ENCODE measurements at places on chromosomes 7 and 10. TPM values are rescaled to one million over a fixed set of nuclear protein-coding genes. Genes with fewer than 3 reads are reported as not detected.

GRCh38 chr10:22435650-22436049 lies 90.4 kb downstream of the SPAG6 start:
- no peak for DNase-seq
- H3K27me3 ChIP-seq, result no peaks in the 10 kb centered on the region
- H3K4me1 ChIP-seq, result peaks cover 28% of the 10 kb centered on the region
- no peaks in the 10 kb centered on the region for H3K36me3 ChIP-seq
- no peak overlapping the region for H3K4me3 ChIP-seq

DNA sequence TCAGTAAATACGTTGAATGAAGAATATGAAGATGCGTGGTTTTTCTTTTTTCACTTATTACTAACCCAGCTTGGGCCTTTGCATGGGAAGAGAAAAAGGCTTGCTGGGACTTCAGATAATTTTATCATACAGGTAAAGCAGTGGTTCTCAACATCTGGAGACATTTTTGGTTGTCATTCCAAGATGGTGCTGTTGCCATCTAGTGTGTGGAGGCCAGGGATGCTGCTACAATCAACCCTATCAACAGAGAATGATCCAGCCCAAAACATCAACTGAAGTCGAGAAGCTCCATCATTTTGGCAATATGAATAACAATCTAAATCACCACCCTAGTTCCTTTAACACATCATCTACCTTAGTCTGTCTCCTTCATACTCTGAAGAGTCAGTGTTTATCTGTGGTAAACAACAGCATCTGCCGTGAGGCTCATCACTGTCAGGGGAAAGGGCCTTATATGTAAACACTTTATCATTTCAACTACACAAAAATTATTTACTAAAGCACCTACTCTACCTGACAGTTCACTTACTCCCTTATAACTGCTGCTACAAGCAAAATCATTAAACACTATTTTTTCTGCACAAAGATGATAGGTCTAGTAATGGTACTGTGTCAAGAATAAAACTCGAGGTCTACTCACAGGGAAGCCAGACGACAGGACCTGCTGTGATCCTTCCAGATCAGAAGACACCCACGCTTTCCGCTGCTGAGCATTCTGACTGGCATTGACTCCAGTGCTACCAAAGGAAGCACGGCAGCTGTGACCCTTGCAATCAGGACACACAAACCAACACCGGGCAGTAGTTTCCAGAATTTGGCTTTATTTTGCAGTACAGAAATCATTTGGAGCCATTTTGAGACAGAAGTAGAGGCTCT lies 48.6 kb downstream of the GDI2 start:
- no peak overlapping the region for H3K4me3 ChIP-seq
- peaks cover 76% of the 10 kb centered on the region for H3K36me3 ChIP-seq
- no peaks in the 10 kb centered on the region for H3K27me3 ChIP-seq
- no peaks in the 10 kb centered on the region for H3K4me1 ChIP-seq
- DNase-seq, result no peak

DNA sequence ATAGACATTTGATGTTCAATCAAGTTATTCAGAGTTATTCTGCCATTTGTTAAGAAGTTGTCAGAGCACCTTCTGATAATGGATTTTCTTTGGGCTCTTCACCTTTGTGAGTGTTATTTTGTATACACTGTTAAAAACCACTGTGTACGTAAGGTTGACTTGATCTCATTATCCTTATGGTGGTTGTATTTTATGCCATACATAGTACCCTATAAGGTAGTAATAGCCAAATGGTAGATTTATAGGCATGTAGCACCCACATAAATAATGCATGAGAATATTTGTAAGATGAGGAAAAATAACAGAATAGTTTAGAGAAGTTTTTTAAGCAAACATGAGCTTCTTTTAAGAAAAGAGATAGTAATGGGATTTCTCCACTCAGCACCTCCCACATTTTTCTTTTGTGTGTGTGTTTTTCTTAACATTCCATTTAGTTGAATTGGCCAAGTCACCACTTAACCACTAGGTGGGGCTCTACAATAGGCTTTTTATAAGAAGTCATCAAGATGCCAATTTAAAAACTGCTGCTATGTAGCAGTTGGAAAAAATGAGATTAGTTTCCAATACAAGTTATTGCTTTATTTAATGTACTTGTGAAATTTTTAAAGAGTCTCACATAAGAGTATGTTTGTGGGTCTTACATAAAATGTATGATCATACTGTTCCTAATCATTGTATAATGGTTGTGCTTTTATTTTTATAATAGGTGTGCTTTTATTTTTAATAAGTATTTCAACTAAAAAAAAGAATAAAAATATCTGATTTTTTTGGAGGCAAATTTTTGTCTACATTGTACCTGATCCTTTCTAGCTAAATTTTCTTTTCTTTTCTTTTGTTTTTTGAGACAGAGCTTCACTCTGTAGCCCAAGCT lies 41.1 kb upstream of the STMP1 start:
- H3K36me3 ChIP-seq, result peaks cover 38% of the 10 kb centered on the region
- no peaks in the 10 kb centered on the region for H3K27me3 ChIP-seq
- peaks cover 4% of the 10 kb centered on the region for H3K4me1 ChIP-seq
- no peak overlapping the region for H3K4me3 ChIP-seq

DNA sequence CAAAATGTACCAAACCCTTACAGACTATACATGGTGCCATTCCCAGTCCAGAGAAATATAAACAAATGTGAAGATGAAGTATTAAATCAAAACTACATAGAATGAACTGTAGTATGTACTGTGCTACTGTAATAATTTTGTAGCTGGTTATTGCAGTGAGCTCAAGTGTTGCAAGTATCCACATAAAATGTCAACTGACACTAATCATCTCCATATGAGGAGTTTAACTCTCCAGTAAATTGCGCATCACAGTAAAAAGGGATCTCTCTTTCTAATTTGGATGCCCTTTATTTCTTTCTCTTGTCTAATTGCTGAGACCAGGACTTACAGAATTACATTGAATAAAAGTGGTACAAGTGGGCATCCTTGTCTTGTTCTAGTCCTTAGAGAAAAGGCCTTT lies 165.5 kb downstream of the CPED1 start:
- no peak overlapping the region for H3K27ac ChIP-seq
- DNase-seq, result no peak
- no peaks in the 10 kb centered on the region for H3K36me3 ChIP-seq
- H3K4me1 ChIP-seq, result no peaks in the 10 kb centered on the region
- no peak overlapping the region for H3K4me3 ChIP-seq
- no peaks in the 10 kb centered on the region for H3K27me3 ChIP-seq

The UNC5B gene
- 22.0 TPM for total RNA-seq

DNA sequence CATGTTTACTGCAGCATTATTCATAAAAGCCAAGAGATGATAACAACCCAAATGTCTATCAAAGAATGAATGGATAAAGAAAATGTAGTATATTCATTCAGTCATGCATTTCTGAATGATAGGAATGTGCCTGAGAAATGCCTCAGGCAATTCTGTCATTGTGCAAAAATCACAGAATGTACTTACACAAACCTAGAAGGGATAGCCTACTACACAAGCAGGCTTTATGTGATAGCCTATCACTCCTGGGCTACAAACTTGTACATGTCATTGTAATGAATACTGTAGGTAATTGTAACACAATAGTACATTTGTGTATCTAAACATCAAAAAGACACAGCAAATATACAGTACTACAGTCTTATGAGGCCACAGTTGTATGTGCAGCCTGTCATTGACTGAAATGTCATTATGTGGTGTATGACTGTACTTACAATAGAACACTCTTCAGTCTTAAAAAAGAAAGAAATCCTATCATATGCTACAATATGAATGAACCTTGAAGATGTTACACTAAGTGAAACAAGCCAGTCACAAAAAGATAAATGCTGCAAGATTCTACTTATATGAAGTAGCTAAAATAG lies 141.8 kb upstream of the GPR22 start:
- H3K36me3 ChIP-seq, result no peaks in the 10 kb centered on the region
- no peak overlapping the region for H3K4me3 ChIP-seq
- H3K27ac ChIP-seq, result no peak overlapping the region
- H3K27me3 ChIP-seq, result no peaks in the 10 kb centered on the region

DNA sequence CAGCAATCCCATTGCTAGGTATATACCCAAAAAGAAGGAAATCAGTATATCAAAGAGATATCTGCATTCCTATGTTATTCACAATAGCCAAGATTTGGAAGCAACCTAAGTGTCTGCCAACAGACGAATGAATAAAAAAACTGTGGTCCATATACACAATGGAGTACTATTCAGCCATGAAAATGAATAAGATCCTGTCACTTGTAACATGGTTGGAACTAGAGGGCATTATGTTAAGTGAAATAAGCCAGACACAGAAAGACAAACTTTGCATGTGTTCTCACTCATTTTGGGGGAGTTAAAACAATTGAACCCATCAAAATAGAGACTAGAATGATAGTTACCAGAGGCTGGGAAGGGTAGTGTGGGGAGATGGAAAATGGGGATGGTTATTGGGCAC lies 323.5 kb upstream of the NFE2L3 start:
- H3K4me1 ChIP-seq, result no peaks in the 10 kb centered on the region
- H3K4me3 ChIP-seq, result no peak overlapping the region
- peaks cover 53% of the 10 kb centered on the region for H3K27me3 ChIP-seq
- H3K36me3 ChIP-seq, result no peaks in the 10 kb centered on the region

GRCh38 chr7:28081016-28081415 lies 99.6 kb downstream of the JAZF1 start:
- H3K4me1 ChIP-seq, result no peaks in the 10 kb centered on the region
- no peak overlapping the region for H3K4me3 ChIP-seq
- DNase-seq, result no peak
- no peaks in the 10 kb centered on the region for H3K36me3 ChIP-seq
- no peak overlapping the region for H3K27ac ChIP-seq
